Melanocyte of skin (primary cell): ENCODE measurements at places on chromosomes 13 and 19. TPM values are rescaled to one million over a fixed set of nuclear protein-coding genes. Genes with fewer than 3 reads are reported as not detected.

The DHX34 gene
- total RNA-seq: 15.3 and 15.4 TPM in 2 replicates

The SIGLEC5 gene
- total RNA-seq: not detected in 2 replicates

The ZNF414 gene
- total RNA-seq: 4.0 and 6.3 TPM in 2 replicates

The MCEMP1 gene
- total RNA-seq: not detected in 2 replicates

The ZNF560 gene
- total RNA-seq: 0.73 TPM in 1 of 2 replicates, not detected in the other

The GJB6 gene
- total RNA-seq: not detected in 2 replicates

The C1QTNF9 gene
- not detected in 2 replicates for total RNA-seq

The CD37 gene
- not detected in 2 replicates for total RNA-seq

The PLK5 gene
- not detected in 2 replicates for total RNA-seq

The ZNF793 gene
- under 0.01 and 0.15 TPM in 2 replicates for total RNA-seq

The CGB2 gene
- total RNA-seq: 0.46 TPM in 1 of 2 replicates, not detected in the other

The NLRP9 gene
- not detected in 2 replicates for total RNA-seq

The AP1M1 gene
- total RNA-seq: 65.1 and 74.3 TPM in 2 replicates

The FOXO1 gene
- 8.3 and 16.0 TPM in 2 replicates for total RNA-seq

The COMP gene
- total RNA-seq: not detected in 2 replicates

The GRIN3B gene
- not detected in 2 replicates for total RNA-seq

The CLDN10 gene
- not detected in 2 replicates for total RNA-seq

The RGCC gene
- total RNA-seq: 1.9 TPM in 1 of 2 replicates, not detected in the other

The CYP2A6 gene
- not detected in 2 replicates for total RNA-seq

The PCP2 gene
- total RNA-seq: not detected in 2 replicates

The TEX101 gene
- not detected in 2 replicates for total RNA-seq

The ZNF541 gene
- total RNA-seq: 0.36 and 0.69 TPM in 2 replicates

The GSK3A gene
- 33.6 and 36.6 TPM in 2 replicates for total RNA-seq

The CBY2 gene
- not detected in 2 replicates for total RNA-seq

The TRPM4 gene
- 18.6 and 22.9 TPM in 2 replicates for total RNA-seq

The FAM83E gene
- total RNA-seq: 0.62 TPM in 1 of 2 replicates, not detected in the other

The FOSB gene
- total RNA-seq: 0.34 and 0.73 TPM in 2 replicates

The NOVA2 gene
- not detected in 2 replicates for total RNA-seq

The ATP4B gene
- not detected in 2 replicates for total RNA-seq

The PEG3 gene
- total RNA-seq: under 0.01 and 0.77 TPM in 2 replicates

The DNM2 gene
- 114 and 126 TPM in 2 replicates for total RNA-seq

The SYNGR4 gene
- total RNA-seq: not detected in 2 replicates

The ZNF582 gene
- 2.0 TPM in 2 replicates for total RNA-seq

The ZNF586 gene
- 9.6 and 14.5 TPM in 2 replicates for total RNA-seq

The ZNF230 gene
- 3.2 and 4.7 TPM in 2 replicates for total RNA-seq

The CGB5 gene
- not detected in 2 replicates for total RNA-seq

The SELENOV gene
- 0.36 TPM in 1 of 2 replicates, not detected in the other for total RNA-seq

The CEACAM19 gene
- total RNA-seq: 0.31 and 0.33 TPM in 2 replicates

The VSTM1 gene
- not detected in 2 replicates for total RNA-seq

The CGB8 gene
- not detected in 2 replicates for total RNA-seq

The TMEM145 gene
- total RNA-seq: 3.7 TPM in 1 of 2 replicates, not detected in the other

The DMKN gene
- total RNA-seq: 6.2 and 19.3 TPM in 2 replicates

The C19orf73 gene
- 1.0 and 1.5 TPM in 2 replicates for total RNA-seq
